T-cell (primary cell): ENCODE measurements at places on chromosomes 4 and X. TPM values are rescaled to one million over a fixed set of nuclear protein-coding genes. Genes with fewer than 3 reads are reported as not detected.

- DNase-seq = no peak
Observed at GRCh38 chr4:171117457-171117856, 695.7 kb upstream of the GALNTL6 start.

MID1 gene
- total RNA-seq = 0.29 TPM

DNA sequence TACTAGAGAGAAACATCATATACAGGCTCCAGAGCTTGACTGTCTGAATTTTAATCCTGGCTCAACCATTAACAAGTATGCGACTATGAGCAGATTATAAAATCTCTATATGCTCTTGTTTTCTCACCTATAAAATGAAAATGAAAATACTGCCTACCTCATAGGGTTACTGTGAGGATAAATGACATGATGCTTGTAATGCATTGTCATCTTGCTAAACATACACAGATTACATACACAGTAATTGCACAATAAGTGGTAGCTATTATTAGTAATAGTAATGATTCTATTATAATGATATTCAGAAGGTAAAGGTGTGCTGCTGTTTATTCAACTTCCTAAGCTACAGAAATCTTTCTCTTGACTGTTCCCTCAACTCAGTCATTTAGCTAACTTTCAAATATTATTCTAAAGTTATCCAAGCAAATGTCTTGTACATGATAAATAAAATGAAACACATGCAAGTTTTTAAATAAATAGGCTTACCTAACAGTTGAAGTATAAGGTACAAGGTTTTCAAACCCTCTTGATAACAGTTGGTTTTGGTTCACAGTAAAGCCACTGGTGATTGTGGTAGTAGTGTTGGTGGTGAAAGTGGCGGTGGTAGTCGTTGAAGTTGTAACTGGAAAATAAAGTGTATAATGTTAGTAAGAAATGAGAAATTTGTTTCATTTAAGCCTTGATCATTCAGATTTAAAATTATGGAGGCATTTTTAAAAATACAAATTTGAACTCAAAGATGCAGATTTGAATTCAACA lies 38.9 kb downstream of the NUP62CL start:
- DNase-seq = no peak

GRCh38 chr4:113040793-113041192 lies 8.7 kb upstream of the ANK2 start:
- no peak for DNase-seq

DNA sequence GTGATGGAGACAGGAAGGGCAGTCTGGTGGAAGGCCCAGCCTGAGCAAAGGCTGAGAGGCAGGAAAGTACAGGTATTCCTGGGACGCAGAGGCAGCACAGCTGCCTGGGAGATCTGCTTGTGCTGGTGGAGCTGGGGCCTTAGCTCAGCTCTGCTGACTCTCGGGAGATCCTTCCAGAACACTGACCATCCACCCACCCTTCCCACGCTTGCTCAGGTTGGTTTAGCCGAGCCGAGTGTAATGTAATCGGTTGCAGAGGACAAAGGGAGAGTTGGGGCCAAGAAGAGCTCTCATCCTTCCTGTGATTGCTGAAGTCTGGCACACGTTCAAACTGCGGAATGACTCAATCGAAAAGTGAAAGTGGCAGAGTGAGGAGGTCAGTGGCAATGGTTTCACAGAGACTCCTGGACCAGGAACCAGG lies 43.1 kb upstream of the GPR78 start:
- DNase-seq = no peak

IL15 gene
- 3.0 TPM for total RNA-seq

DNA sequence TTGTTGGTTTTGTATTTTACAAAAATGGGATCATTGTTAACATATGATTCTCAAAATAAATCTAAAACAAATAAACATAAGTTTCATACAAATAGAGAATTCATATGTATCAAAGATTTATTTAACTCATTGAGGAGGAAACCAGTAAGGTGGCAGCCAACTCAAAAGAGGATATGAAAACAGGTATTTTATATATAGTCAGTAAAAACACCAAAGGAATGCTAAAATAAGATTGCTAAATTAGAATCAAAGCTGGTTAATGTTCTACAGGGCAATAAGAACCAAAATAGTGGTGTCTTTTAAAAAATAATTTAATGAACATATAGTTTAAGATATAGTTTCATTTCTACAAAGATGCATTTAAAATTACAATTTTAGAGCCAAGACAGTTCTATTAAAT lies 23.1 kb downstream of the XKRX start:
- no peak for DNase-seq

MXRA5 gene
- total RNA-seq = 0.06 TPM

DNA sequence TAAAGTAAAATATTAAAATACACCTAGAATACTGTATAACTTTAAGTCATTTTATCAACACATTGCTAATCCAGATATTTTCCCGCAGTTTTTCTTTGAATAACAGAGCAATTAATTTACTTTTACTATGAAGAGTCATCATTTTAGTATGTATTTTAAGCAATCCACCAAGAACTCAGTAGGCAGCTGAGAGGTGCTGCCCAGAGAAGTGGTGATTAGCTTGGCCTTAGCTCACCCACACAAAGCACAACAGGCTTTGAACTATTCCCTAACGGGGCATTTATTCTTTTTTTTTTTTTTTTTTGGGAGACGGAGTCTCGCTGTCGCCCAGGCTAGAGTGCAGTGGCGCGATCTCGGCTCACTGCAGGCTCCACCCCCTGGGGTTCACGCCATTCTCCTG lies 74.4 kb downstream of the CD38 start:
- DNase-seq = no peak

- no peak for DNase-seq
Observed at GRCh38 chrX:102712981-102713625, 855 bp downstream of the GPRASP2 start.

GRCh38 chr4:143773998-143774895 lies 73.8 kb upstream of the FREM3 start:
- peak; percentile 5 for DNase-seq

DNA sequence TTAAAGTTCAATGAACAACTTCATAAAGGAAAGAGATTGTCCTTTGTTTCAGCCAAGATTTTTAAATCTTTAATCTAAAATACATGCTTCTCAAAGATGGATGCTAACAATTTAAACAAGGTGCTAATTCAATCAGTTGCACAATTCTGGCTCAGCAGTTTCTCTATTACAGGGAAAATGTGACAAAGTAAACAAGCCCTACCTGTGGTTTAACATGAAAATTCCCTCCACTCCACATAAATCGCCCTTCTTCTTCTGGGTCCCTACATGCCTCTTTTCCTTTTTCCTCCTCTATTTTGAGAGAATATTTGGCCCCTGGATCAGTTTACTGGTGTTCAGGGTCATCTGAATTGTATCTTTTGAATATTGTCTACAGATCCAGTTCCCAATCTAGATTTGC lies 80.6 kb downstream of the FRYL start:
- DNase-seq = no peak

MMRN1 gene
- total RNA-seq = 0.61 TPM

DNA sequence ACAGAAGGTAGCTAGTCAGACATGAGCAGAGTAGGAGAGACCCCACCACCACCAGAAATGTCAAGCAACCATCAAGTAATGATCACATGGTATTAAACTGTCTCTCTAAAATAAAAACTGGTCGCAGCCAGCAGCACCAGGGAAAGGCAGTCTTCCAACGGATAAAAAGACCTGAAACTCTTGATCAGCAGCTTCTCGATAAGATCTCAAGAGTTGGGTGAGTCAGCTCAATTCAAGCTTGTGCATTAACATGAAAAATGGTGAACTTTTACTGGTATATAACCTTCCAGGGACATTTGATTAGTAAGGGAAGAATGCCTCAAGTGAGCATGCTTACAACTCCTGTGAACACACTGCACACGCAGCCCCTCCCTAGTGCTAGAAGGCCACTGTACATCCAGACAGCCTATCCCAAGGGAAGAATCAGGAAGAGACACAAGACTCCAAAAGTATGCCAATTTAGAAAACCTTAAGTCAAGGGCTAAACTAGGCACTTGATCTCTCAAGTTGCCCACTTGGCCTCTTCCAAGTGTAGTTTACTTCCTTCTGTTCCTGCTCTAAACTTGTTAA lies 270.0 kb upstream of the GNPDA2 start:
- DNase-seq = no peak

DNA sequence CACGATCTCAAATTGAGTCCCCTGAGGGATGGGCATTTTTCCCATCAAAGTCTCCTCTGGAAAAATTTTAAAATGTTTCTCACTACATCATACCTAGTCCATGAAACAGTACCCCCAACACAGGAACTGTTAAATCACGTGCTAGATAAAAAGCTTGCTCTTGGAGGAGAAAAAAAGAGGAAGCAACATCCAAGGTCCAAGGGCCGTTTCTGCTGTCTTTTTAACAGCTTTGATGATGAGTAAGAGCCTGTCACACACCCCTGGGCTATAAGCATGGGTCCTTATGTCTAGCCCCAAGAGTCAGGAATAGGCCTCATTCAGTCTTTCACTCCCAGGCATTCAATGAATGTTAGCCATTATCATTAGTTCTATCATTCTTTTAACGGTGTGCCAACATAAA lies 128.9 kb downstream of the SH3KBP1 start:
- no peak for DNase-seq

DNA sequence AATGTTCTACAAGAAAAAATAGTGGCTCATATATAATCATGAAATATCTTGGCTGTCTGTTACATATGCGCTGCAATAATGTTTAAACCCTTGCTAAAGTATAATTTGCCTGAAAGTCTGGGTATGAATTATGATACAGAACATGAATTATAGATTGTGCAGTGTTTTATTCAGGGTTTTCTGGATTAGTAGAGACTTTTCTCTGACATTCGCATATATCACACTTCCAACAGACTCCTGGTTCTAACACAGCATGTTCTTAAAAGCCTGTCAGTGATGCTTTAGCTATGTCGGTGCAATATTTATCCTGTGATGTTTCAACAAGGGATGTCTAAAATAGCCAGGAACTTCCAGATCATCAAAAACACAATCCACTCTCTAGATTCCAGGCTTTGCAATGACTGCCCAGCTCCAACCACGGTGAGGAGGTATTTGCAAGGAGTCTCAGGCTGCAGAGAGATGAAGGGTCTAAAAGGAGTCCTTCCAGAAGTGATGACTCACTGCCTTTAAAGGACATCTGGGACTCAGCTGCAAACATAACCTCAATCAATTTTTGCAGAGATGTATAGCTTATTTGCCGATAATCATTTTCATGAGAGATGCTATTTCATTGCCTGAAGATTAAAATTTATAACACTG lies 69.4 kb downstream of the RWDD4 start:
- DNase-seq = no peak

ARHGAP6 gene
- not detected for total RNA-seq

DNA sequence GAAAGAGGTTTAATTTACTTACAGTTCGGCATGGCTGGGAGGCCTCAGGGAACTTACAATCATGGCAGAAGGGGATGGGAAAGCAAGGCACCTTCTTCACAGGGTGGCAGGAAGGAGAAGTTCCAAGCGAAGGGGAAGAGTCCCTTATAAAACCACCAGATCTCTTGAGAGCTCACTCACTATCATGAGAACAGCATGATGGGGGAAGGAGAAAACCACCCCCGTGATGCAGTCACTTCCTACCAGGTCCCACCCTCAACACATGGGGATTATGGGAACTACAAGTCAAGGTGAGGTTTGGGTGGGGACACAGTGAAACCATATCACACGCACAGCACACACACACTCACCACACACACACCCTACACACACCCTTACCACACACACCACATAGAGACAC lies 104.3 kb downstream of the DCTD start:
- DNase-seq = no peak

DNA sequence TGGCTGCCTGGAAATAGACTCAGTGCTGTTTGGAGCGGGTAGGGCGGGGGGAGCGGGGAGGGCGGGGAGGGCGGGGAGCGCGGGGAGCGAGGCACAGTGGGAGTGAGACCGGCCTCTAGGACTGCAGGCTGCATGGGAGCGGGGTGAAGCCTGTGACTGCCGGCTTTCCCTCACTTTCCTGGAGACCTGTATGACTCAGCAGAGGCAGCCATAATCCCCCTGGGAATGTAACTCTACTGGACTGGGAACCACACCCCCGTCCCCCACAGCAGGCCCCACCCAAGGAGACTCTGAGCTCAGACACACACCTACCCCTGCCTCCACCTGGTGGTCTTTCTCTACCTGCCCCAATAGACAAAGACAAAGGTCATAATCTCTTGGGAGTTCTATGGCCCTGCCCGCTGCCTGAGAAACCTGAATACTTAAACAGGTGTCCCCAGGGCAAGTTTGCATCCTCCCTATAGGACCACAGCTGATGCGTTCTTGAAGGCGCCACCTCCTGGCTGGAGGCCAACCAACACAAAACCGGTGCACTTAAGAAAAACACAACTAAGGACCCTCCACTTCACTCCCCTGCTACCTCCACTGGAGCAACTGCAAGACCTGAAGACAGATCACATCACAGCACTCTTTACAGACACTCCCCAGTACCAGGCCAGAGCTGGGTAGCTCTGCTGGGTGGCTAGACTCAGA lies 18.0 kb downstream of the HDAC8 start:
- DNase-seq = no peak

CRMP1 gene
- total RNA-seq = not detected

BEX2 gene
- total RNA-seq = 24.0 TPM

BGN gene
- 0.70 TPM for total RNA-seq

- DNase-seq = no peak
Observed at GRCh38 chr4:26163425-26164362, 157.1 kb upstream of the RBPJ start.

FREM3 gene
- total RNA-seq = 0.26 TPM

GRCh38 chrX:17697191-17697590 lies 40.1 kb upstream of the SCML1 start:
- no peak for DNase-seq

GRCh38 chrX:16785247-16786138 lies 773 bp upstream of the TXLNG start:
- DNase-seq = no peak

GRCh38 chr4:101563126-101563525 lies 215.8 kb upstream of the PPP3CA start:
- DNase-seq = no peak

PYURF gene
- 39.9 TPM for total RNA-seq

DNA sequence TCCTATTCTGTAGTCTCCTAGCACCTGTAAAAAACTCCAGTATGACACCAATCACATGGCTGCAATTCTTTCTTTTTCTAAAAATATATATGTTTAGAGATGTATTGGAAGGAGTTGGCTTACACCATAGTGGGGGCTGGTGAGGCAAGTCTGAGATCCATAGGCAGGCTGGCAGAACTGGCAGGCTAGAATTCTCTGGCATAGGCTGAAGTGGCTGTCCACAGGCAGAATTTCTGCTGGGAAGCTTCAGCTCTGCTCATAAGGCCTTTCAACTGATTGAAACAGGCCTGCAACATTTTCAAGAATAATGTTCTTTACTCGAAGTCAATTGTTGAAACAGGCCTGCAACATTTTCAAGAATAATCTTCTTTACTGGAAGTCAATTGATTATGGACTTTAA lies 37.0 kb downstream of the FGF2 start:
- no peak for DNase-seq
